ENCODE measurements at places on chromosomes 4 and X.

GRCh38 chrX:46582966-46583365, 9.4 kb downstream of the CHST7 start:
- no peak for DNase-seq

GRCh38 chr4:182133033-182133432, 110.2 kb upstream of the TENM3 start:
- DNase-seq: no peak

GRCh38 chrX:80282535-80282934, 137.7 kb upstream of the TENT5D start:
- DNase-seq: no peak

DNA sequence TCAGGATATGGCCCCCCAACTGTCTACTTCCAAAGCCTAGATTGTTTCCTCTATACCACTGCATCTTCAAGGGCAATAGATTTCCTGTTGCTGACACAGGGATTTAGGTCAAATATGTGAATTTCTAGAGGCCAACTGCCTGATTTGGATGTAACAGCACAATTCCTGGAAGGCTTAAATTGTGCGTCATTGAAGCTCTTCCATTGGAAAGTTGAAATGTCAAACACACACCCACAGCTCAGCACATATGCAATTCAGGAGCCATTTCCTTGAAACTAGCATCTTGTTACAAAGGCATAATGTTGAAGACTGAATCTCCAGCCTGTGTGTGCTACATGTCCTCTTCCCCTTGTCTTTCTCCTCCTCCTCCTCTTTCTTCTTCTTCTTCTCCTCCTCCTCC, 158.6 kb downstream of the STK32B start:
- DNase-seq: no peak

DNA sequence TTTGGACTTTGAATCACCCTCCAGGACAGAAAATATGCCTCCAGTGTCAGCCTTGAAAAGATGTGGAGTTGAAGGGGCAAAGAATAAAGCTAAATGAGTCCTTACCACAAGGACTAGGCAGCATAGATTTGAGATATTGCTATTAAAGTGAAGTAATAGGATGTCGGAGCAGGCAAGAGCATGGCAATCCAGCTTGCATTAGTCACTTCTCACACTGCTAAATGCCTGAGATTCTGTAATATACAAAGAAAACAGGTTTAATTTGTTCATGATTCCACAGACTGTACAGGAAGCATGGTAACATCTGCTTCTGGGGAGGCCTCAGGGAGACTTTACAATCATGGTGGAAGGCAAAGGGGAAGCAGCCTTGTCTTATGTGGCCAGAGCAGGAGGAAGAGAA, 109.8 kb upstream of the PCDH7 start:
- no peak for DNase-seq

GRCh38 chr4:136009258-136009832, 1522.9 kb downstream of the PCDH18 start:
- no peak for DNase-seq

- DNase-seq: no peak
Measured at GRCh38 chrX:74534569-74535038, 79.8 kb downstream of the RLIM start.

GRCh38 chr4:21722157-21722839, 226.3 kb downstream of the KCNIP4 start:
- DNase-seq: no peak

- no peak for DNase-seq
Measured at GRCh38 chrX:17405225-17405969, 30.4 kb downstream of the NHS start.

GRCh38 chrX:42276982-42277690, 353.8 kb upstream of the CASK start:
- no peak for DNase-seq

DNA sequence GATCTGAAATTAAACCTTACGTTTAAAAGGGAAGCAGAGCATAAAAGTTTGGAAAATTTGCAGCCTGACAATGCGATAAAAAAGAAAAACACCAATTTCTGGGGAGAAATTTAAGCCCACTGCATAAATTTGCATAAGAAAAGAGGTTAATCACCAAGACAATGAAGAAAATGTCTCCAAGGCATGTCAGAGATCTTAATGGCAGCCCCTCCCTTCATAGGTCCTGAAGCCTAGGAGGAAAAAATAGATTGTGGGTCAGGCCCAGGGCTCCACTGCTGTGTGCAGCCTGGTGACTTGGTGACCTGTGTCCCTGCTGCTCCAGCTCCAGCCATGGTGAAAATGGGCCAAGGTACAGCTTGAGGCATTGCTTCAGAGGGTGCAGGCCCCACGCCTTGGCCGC, 264.0 kb upstream of the CT83 start:
- no peak for DNase-seq

DNA sequence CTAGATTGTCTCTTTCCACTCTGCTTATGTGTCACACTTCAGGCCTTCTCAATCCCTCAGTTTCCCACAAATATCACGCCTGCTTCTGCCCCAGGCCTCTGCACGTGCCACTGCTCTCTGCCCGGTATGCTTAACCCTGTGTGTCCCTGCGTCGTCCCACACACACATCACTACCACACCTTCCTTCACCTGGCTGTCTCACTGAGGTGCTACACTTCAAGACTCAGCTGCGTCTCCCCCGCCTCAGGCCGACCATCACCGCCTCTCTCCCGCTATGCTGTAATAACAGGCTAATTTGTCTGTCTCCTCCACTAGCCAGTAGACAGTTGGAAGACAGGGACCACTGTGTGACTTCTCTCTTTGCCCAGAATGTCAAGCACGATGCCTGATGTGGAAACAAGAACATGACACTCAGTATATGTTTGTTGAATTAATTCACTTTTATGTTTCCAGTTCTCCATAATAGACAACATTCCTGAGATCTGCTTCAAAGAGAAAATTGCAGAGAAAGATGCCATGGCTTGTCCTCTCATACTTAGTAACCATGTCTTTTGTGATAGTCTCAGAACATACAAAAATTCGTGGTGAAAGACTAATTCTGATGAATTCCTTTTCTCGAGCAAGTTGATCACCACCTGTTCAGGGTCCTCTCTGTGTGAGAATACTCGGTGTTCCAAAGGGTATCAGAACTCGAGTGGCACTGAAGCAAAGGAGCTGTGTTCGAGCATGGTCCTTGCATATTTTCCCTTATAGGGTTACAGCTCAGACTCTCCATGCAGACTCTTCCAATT, 54.2 kb downstream of the AFAP1 start:
- DNase-seq: no peak

DNA sequence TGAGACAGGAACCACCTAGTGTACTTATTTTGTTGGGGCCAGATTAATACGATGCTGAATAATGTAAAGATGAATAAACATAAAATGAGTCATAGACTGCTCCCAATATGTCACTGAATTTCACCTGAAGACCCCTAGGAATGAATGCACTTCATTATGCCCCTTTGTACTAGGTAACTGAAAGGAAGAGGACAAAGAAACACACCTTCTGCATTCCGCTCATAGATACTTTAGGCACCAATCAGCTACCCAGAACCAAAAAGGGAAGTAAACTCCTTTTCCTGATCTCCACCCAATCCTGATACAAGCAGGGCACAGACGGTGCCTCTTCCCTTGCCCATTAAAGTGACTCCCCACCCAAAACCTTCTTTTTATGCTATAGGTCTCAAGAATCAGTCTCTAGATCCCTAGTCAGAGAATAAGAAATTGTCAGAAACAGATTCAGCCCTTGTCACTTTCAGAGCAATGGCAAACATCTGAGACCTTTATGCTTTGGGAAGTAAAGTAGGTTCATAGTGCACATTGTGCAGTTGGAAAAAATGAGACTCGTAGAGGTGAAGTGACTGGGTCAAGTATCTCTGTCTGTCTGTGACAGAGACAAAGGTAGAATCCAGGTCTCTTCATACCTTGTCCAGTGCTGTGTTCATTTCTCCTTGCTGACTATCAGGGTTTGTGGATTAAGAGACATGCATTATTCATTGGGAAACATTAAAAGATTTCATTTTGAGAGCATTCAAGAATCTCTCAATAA, 2.3 kb downstream of the GPR174 start:
- DNase-seq: no peak

- DNase-seq: no peak
Measured at GRCh38 chr4:17709763-17710068, 71.7 kb downstream of the FAM184B start.

- DNase-seq: peak; percentile 27
Measured at GRCh38 chr4:185201977-185202962, 1.5 kb downstream of the CFAP97 start.

GRCh38 chr4:177483271-177483670, 41.0 kb upstream of the AGA start:
- DNase-seq: no peak

DNA sequence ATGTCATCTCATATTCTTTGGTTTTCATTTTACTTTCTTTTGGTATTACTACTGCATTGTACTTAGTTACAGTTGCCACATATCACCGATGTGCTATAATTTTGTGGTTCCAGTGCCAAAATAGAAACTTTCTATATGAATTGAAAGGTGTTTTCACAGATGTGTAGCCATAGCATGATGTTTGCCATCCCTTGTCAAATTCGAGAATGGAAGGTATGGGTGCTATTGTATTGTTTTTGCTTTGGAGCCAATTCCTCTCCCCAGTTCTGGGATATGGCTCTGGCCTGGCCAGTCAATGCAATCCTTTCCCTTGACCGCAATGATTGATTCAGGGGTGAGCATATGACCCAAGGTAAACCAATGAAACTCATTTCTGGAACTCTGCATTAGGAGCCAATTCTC, 86.2 kb upstream of the RPS6KA3 start:
- DNase-seq: peak; percentile 6

DNA sequence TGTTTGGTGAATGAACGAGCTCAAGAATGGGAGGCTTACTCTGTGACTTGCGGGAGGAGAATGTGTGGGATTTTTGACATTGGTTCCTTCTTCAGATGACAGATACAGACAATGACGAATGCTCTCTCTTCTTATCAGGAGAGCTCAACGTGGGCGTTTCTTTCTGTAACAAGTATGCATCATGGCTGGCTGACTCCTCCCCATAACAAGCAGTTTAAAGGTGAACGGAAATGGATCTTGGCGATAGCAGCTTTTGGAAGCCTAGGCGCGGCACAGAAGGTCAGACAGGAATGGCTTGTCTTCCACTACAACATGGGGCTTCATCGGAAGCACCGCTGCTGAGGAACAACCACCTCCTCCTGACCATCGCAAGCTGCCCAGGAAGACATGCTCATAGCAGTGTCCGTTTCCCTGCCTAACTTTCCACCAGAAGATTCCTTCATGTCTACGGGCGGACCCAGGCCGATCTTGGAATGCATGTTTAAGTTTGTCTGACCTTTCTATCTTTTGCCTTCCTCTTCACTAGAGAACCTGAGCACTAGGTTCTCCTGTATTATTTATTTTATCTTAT, 18.3 kb upstream of the ACSL1 start:
- DNase-seq: no peak

- DNase-seq: no peak
Measured at GRCh38 chrX:50157545-50158135, 43.2 kb downstream of the AKAP4 start.

GRCh38 chrX:31323658-31324057, 251.8 kb upstream of the FTHL17 start:
- DNase-seq: no peak

GRCh38 chrX:99266255-99266654, 1143.8 kb downstream of the PCDH19 start:
- DNase-seq: no peak

DNA sequence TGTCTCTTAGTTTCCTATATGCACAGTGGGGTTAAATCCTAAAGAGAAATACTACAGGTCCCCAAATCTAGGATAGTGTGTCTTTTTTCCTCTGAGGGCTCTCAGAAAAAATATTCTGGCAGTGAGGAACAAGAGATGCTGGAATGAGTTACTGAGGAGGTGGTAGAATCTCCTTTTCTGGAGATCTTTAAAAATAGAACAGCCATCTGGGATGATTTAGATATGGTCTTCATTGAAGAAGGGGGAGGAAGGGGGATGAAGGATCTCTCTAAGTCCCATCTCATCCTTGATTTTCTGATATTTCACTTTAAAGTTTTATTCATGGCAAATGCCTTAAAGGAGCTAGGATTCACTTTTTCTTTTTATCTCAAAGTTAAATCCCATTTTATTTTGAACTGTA, 235.0 kb downstream of the MAML3 start:
- DNase-seq: no peak

- DNase-seq: no peak
Measured at GRCh38 chr4:162954976-162955375, 211.7 kb downstream of the NAF1 start.

GRCh38 chr4:6608758-6609414, 31.6 kb upstream of the MRFAP1 start:
- DNase-seq: no peak

DNA sequence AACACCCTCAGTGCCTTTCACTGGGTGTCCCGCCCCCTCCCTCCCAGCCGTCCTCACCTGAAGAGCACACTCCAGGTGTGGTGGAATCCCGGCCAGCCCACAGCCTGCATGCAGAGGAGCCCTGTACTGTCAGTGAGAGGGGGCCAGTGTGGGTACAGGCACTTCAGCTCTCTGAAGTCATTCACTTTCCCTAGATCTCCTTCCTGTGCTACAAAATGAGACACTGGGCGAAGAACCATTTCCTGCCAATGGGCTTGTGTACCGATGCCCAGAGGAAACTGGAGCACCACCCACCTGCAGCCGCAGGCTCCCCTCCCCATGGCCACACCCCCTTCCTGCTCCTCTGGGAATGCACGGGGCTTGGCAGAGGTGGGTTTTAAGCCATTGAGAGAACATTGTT, 73.9 kb upstream of the C4orf50 start:
- no peak for DNase-seq

DNA sequence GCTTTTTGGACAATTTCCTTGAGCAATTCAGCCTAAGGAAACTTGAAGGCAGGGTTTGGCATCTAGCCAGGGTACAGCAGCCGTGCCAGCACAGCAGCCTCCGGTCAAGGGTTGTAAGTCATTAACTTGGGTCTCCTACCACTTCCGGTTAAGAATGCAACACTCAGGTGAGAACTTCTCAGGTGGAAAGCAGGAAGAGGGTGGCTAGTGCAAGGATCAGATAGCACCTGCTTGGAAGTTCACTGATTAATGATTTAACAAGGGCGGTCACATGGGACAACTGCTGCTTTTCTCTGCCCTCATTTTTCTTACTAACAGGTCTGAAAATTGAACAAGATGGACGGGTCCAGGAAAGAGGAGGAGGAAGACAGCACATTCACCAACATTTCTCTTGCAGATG, 30.1 kb upstream of the SCOC start:
- no peak for DNase-seq

DNA sequence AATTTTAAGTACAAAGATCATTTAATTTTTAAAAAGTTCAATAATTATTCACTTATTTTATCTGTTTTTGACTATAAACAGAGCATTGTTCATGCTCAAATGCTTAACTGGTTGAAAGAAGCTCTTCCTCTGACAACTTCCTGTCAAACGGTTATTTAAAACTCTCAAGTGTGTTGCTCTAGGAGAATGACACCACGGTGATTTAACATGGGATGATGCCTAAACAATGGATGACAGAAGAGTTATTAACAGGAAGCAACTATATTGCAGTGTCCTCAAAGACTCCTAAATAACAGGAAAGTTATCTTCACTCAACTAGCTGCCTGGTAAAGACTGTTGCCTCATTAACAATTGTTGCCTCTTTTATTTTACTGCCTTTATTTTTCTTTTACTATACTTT, 509.6 kb downstream of the PACRGL start:
- DNase-seq: no peak

GRCh38 chrX:10929747-10930146, 181.4 kb upstream of the HCCS start:
- DNase-seq: no peak

GRCh38 chr4:13703096-13703495, 75.6 kb upstream of the BOD1L1 start:
- no peak for DNase-seq
